ENCODE measurements at places on chromosomes 7 and 10. TPM values are rescaled to one million over a fixed set of nuclear protein-coding genes. Genes with fewer than 3 reads are reported as not detected.

Gene GNAI1
- total RNA-seq: 1.7 TPM

Gene FGFBP3
- total RNA-seq: 2.2 TPM

Gene TMEM270
- total RNA-seq: not detected

Gene NME8
- total RNA-seq: not detected

Gene SLC13A4
- total RNA-seq: not detected

Gene GIMAP2
- total RNA-seq: 42.7 TPM

Gene PLXDC2
- not detected for total RNA-seq

DNA sequence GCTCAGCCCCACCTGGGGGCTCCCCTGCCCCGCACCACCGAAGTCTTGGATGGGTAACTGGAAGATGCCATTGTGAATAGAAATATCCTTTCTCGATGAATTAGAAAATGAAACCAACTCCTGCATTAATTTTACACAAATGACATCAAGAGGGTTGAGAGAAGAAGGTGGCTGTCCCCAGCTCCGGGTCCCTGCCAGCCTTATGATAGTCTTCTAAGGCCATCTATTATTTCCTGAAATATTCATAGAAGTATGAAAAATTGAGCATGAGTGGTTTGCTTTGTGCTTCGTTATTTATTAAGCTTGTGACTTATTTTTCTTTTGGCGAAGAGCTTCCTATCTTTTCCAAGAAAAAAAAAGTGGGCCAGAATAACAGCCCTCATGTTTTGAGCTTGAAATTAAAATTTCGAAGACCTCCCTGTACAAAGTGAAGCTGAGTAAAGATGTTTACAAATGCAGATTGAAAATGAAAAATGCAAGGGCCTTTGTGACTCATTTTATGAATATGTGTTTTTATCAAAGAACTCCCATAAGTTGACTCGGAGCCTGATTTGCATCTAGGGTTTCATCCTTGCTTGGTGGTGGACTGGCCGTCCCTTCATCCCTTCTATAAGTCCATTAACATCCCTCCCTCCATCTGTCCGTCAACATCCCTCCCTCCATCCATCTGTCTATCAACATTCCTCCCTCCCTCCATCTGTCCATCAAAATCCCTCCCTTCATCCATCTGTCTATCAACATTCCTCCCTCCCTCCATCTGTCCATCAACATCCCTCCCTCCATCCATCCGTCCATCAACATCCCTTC is 20.5 kb upstream of the CFAP46 start:
- DNase-seq: no peak

DNA sequence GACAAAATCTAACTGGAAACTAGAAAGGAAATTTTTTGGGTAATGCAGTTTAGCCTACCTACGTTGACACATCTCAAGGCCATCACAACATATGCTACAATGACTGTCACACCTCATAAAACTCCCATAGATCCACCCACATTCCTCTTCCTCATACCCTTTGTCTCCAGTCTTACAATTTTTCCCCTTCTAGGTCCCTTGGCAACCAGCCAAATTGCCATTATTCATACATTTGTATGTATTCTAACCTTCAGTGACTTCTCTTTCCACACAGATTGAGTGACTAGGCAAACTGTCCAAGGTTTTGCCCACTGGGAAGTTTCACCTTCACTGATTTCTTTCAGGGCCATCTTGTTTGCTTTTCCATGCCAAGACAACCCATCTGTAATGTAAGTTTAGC is 100.5 kb upstream of the TPK1 start:
- DNase-seq: no peak

- no peak for DNase-seq
Measured at GRCh38 chr7:133742709-133743538, 384.2 kb upstream of the LRGUK start.

GRCh38 chr7:421136-421991 is 98.3 kb downstream of the PDGFA start:
- DNase-seq: no peak

GRCh38 chr7:150891740-150892139 is 39.4 kb downstream of the AOC1 start:
- DNase-seq: no peak

DNA sequence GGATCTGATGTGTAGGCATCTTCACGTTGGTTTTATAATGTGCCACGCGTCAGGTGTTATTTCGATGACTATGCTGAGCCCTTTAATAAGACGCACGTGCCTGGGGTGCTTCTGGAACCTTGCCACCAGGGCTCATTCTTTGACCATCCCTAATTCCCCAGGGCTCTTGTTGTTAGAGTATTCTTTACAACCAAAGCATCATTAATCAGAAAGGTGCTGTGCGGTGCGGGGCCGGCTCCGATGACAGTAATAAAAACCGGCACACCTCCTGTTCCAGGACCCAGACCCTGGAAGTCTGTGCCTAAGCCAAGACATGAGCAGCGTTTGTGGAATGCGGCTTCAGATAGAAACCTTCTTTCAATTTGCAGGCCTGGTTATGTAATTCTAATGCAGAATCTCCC is 58.4 kb downstream of the MGMT start:
- DNase-seq: no peak

DNA sequence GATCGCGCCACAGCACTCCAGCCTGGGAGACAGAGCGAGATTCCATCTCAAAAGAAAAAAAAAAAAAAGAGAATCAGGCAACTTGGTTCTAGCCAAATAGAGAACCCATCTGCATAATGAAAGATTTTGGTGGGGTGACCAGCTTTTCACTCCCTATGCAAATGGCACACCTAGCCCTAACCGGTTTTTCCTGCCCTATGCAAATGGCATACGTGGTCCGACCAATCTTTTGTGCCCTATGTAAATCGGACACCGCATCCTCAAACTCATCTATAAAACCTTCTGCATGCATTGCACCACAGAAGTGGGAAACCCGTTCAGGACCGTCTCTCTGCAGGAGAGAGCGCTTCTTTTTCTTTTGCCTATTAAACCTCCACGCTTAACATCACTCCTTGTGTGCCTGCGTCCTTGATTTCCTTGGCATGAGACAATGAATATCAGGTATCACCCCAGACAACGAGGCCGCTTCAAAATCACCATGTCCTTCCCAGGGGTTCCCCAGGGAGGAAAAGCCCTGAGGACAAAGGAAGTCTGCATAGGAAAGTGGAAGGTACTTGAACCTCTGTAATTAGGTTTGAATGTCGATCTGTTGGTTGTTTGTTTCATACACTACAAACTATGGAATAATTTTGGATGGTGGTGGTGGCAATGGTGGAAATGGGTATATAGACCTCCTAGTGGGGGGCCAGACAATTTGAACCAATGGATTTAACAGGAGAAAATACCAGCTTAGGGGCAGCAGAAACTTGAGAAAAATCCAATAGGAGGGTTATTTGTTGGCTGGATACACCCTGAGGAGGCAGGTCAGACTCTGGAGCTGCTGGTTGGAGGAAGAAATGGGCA is 396.2 kb downstream of the TYW1 start:
- no peak for DNase-seq

DNA sequence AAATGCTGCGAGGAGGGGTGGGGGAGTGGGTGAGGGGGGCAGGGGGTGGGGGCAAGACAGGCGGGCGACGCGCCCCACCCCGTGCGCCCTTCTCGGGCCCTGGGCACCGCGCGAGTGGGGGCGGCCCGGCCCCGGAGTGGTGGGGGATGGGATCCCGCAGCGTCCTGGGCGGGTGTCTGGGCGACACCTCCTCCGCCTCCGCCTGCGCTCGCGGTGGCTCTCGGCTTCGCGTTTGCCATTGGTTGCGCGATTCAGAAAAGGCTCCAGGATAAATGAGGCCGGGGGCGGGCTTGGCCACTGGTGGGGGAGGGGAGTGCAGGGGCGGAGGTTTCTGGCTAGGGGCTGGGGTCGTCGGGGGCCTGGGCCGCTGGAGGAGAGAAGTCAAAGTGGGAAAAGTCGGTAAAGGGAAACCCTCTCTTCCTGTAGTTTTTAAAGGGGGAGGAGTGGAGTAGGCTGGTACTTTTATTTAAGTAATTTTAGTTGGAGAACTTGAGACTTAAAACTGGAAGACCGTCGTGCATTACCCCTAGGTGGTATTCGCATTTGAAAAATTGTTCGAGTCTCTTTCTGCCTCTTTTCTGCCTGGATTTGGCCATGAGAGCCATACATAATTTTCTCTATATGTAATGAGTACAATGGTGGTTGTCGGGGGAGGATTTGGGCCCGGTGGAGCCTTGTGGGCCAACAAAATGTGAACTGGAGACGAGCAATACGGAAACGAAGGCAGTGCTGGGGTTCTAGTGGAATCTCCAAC is 992 bp upstream of the IGF2BP3 start:
- peak; percentile 48 for DNase-seq

DNA sequence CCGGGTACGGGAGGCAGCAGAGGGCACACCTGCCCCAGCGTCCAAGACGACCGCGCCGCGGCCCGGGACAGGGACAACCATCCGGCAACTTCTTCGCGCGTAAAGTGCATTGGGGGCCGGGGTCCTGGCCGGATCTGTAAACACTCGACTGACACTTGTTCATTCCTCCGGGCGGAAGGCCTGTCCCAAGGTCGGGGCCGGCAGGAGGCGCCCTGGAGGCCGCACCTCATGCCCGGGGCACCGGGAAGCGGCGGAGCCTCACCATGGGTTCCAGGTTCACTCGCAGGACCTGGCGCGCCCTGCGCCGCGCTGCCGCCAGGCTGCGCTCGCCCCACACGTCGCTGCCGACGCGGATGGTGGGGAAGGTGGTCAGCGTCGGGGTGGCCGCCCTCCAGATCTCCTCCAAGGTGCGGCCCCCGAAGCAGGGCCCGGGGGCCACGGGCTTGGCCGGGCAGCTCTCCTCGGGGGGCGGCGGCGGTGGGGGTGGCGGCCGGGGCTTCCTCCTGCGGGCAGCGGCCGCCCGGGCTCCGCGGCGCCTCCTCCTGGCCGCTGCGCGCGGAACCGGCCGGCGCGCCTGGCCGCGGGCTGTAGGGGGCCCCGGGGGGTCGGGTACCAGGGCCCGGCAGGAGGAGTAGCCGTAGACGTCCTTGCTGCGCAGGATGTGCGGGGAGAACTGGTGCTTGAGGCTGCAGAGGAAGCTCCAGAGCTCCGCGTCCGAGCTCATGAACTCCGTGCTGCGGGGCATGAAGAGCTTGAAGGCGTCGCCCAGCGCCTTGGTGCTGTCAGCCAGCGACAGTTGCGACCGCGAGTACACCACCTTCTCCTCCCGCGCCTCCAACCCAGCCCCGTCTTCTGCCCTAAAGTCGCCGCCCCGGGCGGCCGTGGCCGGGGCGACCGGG is 746 bp downstream of the CCDC71L start:
- peak; percentile 92 for DNase-seq

GRCh38 chr10:102675666-102676533 is 31.6 kb downstream of the TRIM8 start:
- peak; percentile 29 for DNase-seq

GRCh38 chr10:25226775-25227682 is 52.2 kb downstream of the GPR158 start:
- peak; percentile 22 for DNase-seq

GRCh38 chr7:27576360-27576944 is 86.2 kb downstream of the HIBADH start:
- DNase-seq: no peak
